ENCODE measurements at places on chromosomes 1 and 21. TPM values are rescaled to one million over a fixed set of nuclear protein-coding genes. Genes with fewer than 3 reads are reported as not detected.
A peak's percentile ranks its signal among the peaks of the same experiment; 100 is the strongest.

GRCh38 chr1:49240709-49241221 lies 464.1 kb upstream of the BEND5 start:
- no peak for DNase-seq

GNG12 gene
- total RNA-seq: 45.4 TPM

- no peak for DNase-seq
Observed at GRCh38 chr1:66747501-66747900, 4.8 kb upstream of the DYNLT5 start.

C1orf226 gene
- total RNA-seq: 3.0 TPM

- peak; percentile 58 for DNase-seq
Observed at GRCh38 chr1:77900687-77901293, 12.4 kb downstream of the NEXN start.

DNA sequence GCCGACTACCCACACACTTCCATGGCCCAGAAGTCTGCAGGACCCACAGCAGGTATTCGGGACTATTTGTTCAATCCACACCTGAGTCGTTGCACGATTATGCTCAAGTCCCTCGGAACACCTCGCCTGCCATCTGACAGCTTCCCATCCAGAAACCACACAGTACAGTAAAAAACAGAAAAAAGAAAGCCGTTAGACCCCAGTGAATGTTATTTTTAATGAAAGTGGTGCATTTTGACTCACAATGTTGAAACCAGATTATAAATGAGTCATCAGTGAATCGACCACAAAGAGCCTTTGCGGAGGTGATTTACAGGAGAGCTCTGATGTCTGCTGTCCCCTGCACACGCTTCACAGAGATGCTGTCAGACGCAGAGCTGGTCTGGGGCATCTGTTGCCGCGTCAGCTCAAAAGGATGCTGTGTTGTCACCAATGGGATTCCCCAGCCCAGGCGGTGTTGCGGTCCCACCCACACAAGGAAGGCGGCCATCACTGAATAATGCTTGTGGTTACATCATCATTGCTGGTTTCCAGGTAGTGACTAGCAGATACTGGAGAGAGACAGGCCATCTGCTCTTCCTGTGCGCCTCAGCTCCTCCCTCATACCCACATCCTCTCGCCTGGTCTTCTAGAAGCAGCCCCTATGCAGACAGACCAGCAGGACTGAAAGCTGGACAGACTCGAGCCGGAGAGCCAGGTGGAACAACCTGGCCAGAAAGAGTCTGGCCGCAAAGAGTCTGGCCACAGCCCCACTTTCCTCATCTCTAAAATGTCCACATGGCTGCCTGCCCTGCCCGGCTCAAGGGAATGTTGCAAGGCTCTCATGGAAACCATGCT lies 116.8 kb downstream of the TOMM20 start:
- DNase-seq: peak; percentile 73

DNA sequence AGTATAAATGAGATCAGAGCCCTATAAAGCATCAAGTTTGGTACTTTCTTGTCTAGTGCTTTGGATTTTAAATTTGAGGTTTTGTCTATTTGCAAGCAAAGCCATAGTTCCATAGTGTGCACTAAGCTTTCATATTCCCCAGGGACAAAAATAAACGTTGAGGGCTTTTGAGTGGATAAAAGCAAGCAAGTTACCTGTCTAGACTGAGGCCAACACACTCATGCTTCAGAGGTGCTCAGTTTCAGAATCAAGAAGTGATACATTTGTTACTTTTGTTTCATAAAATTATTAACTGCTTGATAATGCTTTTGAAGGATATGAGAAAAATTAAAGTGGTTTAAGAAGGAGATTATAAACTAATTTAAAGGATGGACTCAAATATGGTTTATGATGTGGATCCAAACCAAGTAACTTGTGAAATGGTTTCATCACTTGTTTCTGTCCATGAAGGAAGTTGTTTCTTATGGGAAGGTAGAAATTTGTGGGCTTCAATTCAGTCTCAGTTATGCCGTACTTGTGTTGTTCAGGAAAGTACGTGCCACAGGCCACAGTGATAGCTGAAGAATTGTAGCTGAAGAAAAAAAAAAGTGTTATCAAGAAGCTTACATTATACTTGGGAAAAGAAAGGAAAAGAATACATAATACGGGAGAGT lies 71.2 kb downstream of the CHRM3 start:
- no peak for DNase-seq

OPRD1 gene
- not detected for total RNA-seq

- no peak for DNase-seq
Observed at GRCh38 chr21:42525029-42525581, 11.5 kb downstream of the SLC37A1 start.

ZNF678 gene
- 3.3 TPM for total RNA-seq

- DNase-seq: no peak
Observed at GRCh38 chr1:26328597-26328996, 10.8 kb downstream of the CD52 start.

GRCh38 chr1:93427656-93428055 lies 20.3 kb upstream of the FNBP1L start:
- DNase-seq: no peak

- DNase-seq: no peak
Observed at GRCh38 chr1:10108948-10109708, 76.4 kb downstream of the UBE4B start.

DNA sequence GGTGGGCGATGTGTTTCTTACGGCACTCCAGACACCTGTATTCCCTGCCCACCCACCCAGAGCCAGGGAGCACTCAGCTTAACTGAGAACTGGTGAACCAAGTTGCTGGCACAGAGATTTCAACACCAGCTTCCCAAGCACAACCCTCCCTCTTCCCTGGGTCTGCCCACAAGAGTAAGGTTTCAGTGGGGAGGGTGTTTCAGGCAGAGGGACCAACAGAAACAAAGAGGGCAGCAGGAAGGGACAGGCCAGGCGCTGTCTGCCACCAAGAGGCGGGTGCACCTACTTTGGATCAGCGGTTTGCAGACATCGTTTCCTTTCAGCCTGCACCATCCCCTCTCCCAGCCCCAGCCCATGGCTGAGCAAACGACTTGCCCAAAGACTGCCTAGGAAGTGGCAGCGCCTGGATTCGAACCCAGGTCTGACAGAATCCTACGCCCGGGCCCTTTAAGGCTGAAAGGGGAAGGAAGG lies 21.9 kb upstream of the ALDH4A1 start:
- DNase-seq: no peak

LYPD8 gene
- total RNA-seq: not detected

GRCh38 chr1:93707956-93708355 lies 26.3 kb upstream of the BCAR3 start:
- no peak for DNase-seq

DNA sequence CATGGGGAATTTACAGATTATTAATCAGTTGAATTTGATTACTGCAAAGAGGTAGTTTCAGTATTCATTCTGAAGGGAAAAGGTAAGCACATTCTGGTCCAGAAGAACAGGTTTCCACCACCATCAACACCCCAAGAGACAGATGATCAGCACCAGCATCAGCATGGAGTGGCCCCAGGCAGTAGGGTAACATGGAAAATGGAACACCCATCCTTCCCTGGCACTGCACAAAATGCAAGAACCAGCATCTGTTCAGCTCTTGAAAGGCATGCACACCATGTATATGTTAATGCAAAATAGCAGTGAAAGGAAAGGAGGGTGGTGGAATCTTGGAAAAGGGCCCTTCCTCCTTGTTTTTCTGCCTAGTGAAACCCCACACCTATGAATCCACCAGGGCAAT lies 9.2 kb downstream of the HSD3B1 start:
- DNase-seq: no peak

DNA sequence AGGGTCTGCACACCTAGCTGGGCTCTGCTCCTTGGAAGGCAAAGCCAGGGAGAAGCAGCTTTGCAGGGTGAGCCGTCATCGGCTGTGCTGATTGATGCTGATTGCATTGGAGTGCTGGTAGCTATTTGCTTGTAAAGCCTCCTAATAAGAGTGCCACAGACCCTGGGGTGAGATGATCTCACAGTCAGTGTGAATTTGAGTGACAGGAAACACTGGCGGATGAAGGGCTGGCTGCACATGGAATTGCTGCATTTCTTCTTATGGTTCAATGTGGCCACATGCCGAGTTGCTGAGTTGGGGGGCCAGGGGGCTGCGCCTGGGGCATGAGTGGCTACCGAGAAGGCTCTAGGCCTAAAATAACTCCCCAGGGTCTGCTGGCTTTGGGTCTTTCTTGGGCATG lies 138.2 kb upstream of the CACNA1E start:
- no peak for DNase-seq

DNA sequence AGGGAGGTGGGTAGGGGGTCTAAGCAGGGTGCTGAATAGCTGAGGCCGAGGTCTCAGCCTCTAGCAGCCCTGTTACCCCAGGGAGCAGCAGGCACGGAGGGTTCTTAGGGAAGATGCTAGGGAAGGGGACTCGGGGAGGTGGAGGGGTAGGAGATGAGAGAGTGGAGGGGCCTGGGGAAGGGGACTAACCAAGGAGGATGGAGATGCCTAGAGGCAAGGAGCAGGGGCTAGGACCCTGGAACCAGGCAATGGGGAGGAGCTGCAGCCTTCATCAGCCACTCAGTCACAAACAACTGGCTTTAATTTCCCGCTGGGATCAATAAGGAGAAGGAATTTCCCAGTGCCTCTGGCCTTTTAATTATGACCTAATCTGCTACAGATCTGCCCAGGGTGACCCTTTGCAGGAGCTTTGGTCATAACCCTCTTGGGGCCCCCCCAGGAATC lies 2.9 kb upstream of the CRABP2 start:
- DNase-seq: no peak

- DNase-seq: no peak
Observed at GRCh38 chr1:117166076-117166475, 44.5 kb upstream of the TRIM45 start.

USH2A gene
- total RNA-seq: 2.4 TPM

KCNN3 gene
- 4.4 TPM for total RNA-seq

- DNase-seq: no peak
Observed at GRCh38 chr1:197481101-197481500, 213.0 kb downstream of the CRB1 start.
